ENCODE measurements at places on chromosomes 13 and 19.

DNA sequence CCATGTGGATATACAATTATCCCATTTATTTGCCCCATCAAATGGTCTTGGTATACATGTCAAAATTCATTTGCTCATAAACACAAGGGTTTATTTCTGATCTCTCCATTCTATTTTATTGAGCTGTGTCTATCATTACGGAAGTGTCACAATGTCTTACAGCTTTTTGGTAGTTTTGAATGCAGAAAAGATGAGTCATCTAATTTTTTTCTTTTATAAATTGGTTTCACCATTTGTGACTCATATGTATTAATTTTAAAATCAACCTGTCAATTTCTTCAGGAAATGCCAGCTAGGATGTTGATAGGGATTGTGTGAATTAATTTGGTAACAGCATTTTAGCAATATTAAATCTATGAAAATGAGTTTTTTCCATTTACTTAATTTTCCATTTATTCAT lies 2549.4 kb downstream of the PCDH9 start:
- DNase-seq = no peak

GRCh38 chr13:50991579-50992521 lies 82.3 kb downstream of the RNASEH2B start:
- DNase-seq = peak; percentile 23

DNA sequence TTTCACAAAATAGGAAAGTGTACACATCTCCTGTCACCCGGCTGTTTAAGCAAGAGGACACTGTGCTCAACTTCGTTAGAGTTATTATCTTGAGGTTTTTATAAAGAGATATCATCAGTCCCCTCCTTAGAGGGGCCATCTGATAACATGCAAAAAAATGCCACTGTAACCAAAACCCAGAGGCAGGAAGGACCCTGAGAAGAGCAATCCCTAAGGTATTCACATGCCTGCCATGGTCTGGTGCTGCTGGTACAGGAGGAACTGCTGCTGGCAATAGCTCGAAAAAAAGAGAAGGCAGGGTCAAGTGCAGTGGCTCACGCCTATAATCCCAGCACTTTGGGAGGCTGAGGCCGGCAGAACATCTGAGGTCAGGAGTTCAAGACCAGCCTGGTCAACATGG lies 12.8 kb upstream of the CEACAM3 start:
- no peak for DNase-seq

DNA sequence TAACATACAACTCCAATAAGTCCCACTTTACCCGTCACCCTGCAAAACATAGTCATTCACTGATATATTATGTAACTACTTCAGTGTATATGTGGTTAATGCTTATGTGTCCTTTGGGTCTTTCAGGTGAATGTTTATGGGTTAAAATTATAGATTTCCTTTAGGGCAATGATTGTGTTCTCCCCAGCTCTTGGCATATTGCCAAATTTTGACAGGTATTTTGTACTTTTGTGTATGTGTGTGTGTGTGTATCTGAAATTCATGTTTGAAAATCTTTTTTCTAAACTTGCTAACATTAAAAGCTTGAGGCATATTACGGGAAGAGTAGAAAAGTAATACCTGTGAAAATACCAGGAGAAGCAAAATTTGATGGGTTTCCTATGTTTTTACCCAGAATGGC lies 8.2 kb downstream of the CDK8 start:
- DNase-seq = no peak

DNA sequence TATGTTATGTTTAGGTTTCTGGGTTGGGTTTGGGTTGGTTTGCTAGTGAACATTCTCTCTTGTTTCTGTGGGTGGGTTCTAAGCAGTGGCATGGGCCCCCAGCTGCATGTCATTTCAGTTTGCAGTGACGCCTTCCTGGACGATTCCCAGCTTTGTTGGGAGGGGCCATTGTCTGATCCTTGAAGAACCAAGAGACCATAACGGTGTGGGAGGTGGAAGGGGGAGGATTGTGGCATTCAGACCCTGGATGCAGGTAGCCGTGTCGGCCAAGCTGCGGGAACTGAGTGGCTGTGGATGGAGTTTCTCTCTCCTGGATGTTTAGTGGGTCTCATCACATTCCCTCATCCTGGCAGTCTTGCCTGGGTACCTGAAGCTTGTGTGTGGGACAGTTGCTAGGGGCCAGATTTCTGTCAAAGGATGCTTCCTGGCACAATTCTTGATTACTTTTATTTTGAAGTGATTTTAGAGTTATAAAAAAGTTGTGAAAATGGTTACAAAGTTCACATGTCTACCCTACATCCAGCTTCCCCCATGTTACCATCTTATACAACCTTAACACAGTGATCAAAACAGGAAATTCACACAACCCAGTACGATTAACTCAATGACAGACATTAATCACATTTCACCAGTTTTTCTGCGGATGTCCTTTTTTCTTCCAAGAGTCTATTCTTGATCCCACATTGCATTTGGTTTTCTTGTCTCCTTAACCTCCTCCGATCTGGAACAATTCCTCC lies 123.8 kb downstream of the SIPA1L3 start:
- no peak for DNase-seq

DNA sequence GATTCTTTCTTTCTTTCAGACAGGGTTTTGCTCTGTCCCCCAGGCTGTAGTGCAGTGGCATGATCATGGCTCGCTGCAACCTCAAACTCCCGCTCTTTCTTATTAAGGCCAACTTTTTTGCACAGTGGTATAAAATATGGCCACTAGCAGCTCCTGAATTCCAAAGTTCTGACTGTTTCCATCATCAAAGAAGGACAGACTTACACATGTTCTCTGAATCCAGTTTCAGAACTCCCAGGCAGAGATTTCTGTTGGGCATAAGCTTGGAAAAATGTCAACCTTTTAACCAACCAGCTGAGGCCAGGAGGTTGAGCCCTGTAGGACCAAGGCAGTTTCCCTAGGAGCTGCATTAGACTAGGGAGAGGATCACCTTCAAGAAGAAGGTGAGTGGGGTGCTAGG lies 184.1 kb downstream of the HS6ST3 start:
- no peak for DNase-seq

DNA sequence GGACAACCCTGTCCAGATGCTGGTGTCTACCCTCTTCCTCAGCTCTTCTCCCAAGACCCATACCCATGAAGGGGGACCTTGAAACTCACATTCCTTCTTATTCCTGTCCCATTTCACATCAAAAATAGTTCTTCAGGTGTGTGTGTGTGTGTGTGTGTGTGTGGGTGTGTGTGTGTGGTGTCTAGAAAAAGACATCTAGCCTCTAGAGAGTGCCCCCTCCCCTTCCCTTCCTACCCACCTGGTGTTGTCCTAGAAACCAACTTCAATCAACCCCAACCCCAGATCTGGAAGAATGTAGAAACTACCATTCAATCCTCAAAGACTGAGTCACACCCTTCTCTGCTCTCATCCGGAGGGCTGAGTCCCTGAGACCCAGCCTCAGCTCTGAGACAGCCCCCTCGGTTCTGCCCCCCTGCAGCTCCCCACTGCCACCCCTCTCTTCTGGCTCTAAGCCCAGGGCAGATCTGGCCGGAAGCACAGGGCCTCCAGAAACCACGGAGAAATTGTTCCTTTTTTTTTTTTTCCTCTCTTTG lies 3.5 kb downstream of the KCNN4 start:
- DNase-seq = no peak

- no peak for DNase-seq
These were observed 139.9 kb upstream of the RFC3 start for GRCh38 chr13:33678084-33678483.

GRCh38 chr13:33487575-33488243 lies 202.2 kb upstream of the STARD13 start:
- DNase-seq = peak; percentile 27

- DNase-seq = no peak
These were observed 217.2 kb upstream of the HTR2A start for GRCh38 chr13:47114030-47114429.

DNA sequence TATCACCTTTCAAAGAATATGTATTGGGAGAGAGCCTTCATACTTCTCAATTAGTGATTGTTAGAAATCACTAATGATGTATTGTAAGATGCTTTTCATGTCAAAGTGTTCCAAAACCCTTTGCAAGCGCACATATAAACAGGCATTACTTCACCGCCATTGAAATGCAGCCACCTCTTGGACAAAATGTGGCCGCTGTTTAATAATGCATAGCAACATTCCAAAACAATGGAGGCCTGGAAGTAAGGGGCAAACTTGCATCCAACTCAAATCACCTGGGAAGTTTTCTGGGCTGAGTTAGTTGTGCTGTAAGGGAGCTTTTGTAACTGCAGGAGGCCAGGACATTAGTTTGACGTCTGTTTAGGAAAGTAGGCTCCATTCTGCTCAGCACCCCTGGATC lies 438.1 kb downstream of the FGF9 start:
- no peak for DNase-seq

DNA sequence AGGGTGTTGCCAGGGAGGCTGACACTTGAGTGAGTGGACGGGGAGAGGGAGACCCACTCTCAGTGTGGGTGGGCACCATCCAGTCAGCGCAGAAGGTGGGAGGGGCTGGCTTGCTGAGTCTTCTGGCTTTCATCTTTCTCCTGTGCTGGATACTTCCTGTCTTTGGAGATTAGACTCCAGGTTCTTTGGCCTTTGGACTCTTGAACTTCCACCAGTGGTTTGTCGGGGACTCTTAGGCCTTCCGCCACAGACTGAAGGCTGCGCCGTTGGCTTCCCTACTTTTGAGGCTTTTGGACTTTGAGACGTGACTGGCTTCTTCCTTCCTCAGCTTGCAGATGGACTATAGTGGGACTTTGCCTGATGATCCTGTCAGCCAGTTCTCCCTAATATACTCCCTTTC lies 4.3 kb upstream of the LENG8 start:
- DNase-seq = no peak

- no peak for DNase-seq
These were observed 2.7 kb downstream of the COL5A3 start for GRCh38 chr19:10007371-10008183.

Measured in GM12878 (cell line).